ENCODE measurements at places on chromosomes 5 and 9.

DNA sequence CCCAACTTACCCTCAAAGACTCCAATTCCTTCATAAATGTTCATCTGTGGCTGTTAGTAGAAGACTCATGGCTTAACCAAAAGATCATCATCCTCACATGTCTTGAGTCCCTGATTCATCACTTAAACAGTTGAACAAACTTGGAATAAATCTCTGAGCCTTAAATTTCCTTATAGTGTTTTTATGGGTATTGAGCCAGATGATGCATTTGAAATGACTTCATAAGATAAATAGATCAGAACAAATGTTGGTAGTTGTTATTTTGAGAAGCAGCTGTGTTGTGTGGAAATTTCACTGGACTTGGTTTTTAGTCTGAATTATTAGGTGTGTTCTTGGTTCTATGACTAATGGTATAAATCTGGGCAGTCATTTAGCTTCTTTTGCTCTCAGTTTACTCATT, 236.2 kb downstream of the NNT start:
- no peak for DNase-seq

- DNase-seq: no peak
These were observed 4.7 kb downstream of the SLC27A4 start for GRCh38 chr9:128344931-128345605.

DNA sequence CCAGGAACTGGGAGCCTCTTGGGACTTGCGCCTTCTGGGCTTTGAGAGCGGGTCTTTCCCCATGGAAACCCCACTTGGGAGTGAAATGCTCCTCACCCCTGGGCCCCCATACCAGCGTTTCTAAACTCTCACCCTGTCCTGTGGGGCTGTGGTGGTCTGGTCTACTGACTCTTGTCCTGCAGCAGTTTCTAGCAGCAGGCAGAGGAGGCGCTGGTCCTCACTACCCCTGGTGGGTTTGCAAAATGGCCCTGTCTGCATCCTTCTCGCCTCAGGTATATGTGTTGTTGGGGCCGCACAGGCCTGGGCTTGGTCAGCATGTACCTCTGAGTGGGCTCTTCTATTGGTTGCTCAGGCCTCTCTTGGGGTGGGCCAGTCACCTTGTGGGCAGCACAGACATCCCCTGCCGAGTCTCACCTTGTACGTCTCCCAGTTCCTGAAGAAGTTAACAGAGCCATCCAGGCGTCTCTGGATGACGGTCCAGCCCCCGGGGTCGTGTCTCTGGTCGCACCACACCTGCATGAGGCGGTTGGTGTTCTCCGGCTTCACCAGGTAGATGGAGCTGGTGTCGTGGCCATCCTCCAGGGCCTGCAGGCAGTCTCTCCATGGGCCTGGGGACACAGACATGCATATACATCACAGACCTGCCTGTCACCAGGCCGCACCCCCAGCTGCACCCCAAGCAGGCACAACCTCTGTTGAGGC, 29.0 kb downstream of the ANGPTL2 start:
- DNase-seq: no peak

DNA sequence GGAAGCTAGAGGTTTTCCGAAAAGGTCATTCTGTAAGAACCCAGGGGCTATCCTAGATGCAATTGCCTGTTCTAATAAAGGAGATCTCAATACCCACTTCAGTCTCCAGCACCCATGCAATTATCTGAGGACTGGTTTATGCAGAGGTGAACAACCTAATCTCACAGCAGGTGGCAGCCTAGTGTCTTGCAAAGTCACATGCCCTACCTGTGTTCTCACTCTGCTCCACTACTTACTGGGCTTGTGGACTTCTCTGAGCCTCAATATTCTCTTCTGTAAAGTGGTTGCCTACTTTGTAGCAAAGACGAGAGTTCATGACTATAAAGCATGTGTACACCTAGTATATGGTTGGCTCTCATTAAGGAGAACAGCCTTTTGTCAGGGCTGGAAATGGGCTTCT, 21.0 kb upstream of the ALDH1B1 start:
- DNase-seq: peak; percentile 66

- DNase-seq: peak; percentile 7
These were observed 150.0 kb downstream of the NTRK2 start for GRCh38 chr9:84819491-84819991.

- no peak for DNase-seq
These were observed 53.4 kb downstream of the PTCH1 start for GRCh38 chr9:95463148-95464060.

GRCh38 chr9:97411440-97411788, 482 bp upstream of the TDRD7 start:
- no peak for DNase-seq

- DNase-seq: no peak
These were observed 43.3 kb downstream of the TLR4 start for GRCh38 chr9:117747386-117747970.

DNA sequence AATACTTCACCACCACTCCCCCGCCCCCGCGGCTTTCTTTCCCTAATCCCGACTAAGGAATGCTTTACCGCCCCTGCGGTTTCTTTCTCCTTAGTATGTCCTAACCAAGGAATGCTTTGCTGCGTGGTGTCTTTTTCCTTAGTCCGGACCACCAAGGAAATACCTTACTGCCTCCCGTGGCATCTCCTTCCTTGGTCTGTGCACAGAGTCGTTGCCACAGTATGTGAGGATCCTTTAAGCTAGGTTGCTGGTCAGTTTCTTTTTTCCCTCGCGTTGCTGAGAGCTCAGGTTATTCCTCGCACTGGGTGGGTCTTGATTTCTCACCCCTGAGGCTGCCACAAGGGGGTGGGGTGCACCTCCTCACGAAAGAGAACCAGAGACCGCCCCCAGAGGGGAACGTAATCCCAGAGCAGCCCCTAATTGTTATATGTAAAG, 309.4 kb downstream of the NR3C1 start:
- DNase-seq: no peak

- DNase-seq: no peak
These were observed at the start of gene LEAP2 for GRCh38 chr5:132873119-132873929. Gene LEAP2, plus strand, starts transcription at chr5:132873668. Its CDS starts 27 bp downstream, at chr5:132873695.

DNA sequence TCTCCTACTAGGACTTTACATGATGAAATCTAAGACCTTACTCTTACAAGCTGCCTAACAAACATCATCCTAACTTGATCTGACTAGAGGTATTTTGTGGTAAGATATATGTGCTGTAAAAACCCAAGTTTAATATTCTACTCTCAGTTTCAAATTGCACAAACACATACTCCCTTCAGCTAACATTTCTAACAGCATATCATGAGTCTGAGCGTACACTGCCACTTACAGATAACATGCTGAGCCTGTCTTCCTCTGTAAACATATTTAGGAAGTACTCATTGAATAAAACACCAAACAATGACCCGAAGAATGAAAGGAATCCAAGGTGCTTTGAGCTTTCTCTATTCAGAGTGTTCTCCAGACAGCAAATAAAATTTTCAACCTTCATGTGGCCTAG, 7.9 kb upstream of the ESM1 start:
- DNase-seq: no peak

- peak; percentile 29 for DNase-seq
These were observed 747 bp upstream of the UNC5A start for GRCh38 chr5:176809544-176810080.

- no peak for DNase-seq
These were observed 33.2 kb downstream of the DAP start for GRCh38 chr5:10727861-10728260.

- DNase-seq: no peak
These were observed 38.1 kb downstream of the FAM240B start for GRCh38 chr9:38681747-38682227.

DNA sequence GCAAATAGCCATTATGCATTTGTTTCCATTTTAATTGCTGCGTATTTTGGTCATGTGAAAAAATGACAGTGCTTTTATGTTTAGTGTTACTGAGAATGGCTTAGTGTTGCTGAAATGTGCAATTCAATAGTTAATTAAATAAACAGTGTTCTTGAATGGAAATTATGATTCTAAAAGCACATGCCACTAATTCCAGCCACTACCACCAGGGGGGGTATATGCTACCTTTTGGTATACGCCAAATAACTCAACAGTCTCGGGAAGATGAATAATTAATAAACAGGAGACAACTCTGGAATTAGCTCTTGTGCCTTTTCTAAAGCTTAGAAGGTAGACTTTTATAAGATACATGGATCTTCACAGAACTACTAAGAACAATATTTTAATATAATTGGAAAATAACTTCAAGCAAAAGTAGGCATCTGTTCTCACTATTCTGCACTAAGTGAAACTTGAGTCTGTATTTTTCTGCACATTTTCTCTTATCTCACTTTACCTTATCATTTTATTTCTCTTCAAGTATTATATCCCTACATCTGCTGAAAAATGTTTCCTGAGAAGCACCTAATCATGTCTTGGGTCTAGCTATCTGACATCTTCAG, 83.5 kb upstream of the MINAR2 start:
- DNase-seq: peak; percentile 32

DNA sequence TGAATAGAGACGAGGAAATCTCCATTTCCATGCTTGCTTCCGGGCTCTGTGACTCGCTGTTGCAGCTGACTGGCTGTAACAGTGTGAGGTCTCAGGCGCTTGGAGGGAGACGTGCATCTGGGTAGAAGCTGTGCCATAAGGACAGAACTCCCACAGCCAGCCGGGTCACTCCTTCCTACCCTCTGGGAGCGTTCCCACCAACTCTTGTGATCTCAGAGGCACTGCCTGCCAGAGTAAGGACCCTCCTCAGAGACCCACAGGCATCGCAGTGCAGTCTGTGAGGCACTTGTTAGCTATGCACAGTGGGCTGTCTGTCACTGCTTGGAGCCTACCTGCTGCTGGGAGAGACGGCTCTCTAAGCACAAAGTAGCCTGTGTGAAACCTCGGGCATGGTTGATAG, 203.4 kb upstream of the SEMA6A start:
- no peak for DNase-seq

- DNase-seq: no peak
These were observed 9.9 kb downstream of the FRMPD1 start for GRCh38 chr9:37660691-37661090.
